NCI-H524 treated with DMSO at 0.1 percent for 48 hours (cell line): ENCODE measurements at places on chromosomes 2 and 18.

- DNase-seq = no peak
These were observed 12.3 kb downstream of the DSG2 start for GRCh38 chr18:31510319-31510718.

DNA sequence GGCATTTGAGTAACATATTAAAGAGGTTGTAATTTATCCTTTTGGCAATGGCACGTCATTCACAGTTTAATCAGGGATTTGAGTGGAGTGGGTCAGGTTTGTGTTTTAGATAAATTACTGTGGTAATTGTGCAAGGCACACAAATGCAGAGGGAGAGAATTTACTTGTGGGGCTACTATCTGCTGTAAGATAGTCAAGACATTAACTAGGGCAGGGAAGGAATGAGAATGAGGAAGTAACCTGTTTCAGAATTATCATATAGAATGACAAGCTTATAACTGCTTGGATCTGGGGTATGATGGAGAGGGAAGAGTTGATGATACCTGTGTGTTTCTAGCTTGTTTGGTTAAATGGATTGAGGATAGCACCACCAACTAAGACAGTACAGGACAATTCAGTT, 58.9 kb upstream of the ZSWIM2 start:
- no peak for DNase-seq

DNA sequence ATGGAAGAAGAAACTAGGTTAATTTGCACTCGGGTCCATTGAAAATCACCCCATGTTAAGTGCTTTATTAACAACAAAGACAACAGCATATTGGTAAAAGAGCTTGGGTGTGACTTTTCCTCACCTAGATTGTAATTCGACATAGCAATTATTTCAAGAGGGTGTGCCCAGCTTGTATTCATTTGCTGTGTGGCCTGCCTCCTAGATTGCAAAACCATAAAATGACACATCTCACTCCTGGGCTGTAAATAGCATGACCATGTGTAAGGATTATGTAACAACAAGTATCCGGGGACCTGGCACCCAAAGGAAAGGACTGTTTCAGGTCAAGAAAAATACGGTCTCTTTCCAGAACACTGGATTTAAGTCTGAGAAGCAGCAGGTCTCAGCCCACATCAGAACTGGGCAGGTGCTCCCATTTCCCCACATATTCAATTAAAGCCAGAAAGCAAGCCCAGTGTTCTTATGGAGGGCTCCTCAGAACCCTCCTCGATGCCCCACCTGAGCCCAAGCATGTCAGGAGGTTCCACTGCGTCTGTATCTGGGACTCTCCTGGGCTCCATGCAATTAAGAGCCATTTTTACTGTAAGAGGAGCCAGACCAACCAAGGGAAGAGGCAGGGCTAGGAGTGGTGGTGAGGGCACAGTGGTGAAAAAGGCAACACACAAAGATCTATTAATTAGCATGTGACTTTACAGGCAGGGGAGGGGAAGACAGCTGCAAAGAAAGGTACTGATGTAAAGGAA, 39.2 kb downstream of the MREG start:
- DNase-seq = no peak

GRCh38 chr2:222481941-222482340, 57.6 kb downstream of the SGPP2 start:
- no peak for DNase-seq

GRCh38 chr2:40455661-40456060, 3.8 kb upstream of the SLC8A1 start:
- DNase-seq = no peak

GRCh38 chr2:188475945-188476344, 184.3 kb downstream of the GULP1 start:
- DNase-seq = no peak

- no peak for DNase-seq
These were observed 93.9 kb downstream of the ACVR1 start for GRCh38 chr2:157782057-157782845.

GRCh38 chr2:231597014-231597611, 4.4 kb downstream of the TEX44 start:
- no peak for DNase-seq

DNA sequence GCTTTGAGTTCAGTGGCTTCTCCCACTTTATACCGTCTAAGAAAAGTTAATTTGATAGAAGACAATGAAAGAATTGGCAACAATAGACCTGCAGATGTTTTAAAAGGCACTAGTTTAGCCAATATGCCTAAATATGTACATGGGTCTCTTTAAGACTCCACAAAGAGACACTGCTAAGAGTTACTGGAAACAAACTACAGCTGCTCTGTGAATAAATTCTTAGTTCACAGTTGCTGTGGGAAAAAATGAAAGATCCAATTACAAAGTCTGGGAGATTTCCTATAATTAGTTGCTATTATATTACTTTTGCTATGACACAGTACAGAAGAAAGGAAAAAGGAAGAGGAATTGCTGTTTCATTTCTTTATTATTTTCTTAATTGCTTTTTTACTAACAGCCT, 34.3 kb downstream of the SCN9A start:
- DNase-seq = no peak

DNA sequence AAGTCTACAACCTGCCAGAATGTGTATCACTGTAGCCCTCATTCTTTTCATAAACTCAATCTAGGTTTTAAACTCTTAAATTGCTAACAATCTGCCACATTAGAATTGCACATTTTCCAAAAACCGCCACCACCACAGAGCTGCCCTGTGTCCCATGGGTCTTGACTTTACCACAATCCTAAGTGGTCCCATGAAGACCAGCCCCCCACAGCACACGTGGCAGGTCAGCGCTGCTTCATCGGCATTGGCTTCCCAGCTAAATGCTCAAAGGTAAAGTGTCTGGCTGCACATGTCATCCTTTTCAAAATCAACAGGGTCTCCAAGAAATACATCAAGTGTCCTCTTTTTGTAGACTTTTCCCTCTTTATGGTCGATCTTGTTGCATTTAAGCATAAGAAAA, 2.4 kb downstream of the TBC1D8 start:
- no peak for DNase-seq

DNA sequence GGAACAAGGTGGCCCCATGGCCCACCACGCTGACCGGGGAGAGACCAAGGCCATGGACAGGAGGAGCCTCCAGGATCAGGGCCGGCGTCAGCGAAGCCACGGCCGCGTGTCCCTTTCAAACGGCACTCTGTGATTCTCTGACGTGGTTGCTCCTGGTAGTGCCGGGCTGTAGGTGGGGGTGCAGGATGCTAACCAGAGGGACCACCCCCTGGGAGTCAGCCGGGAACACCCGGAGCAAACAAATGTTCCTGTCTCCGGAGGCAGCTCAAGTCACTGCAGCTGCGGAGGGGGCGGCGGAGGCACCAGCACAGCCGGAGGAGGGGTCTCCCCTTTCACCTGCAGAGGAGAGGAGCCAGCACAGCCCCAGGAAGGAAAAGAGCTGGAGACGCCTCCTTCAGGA, 750.6 kb upstream of the SALL3 start:
- no peak for DNase-seq

DNA sequence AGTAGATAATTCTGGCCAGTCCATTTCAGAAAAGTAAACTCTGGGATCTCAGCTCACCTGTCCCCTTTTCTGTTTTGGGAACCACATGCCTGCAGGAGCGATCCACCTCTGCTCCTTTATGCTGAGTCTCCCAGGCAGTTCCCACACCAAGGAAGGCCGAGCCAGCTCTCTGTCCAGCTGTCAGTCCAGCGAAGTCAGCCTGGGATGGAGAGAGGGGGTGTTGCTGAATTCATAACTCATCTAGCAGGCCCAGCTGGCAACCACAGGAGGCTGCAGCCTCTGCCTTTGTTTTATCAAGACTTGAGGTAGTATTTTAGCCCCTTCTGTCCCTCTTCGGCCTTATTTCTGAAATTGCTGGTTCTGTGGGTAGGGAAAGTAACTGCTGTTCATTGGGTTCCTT, 209.9 kb downstream of the ARL4C start:
- DNase-seq = no peak

GRCh38 chr18:43879415-43879814, 602.1 kb upstream of the SYT4 start:
- DNase-seq = peak; percentile 86

DNA sequence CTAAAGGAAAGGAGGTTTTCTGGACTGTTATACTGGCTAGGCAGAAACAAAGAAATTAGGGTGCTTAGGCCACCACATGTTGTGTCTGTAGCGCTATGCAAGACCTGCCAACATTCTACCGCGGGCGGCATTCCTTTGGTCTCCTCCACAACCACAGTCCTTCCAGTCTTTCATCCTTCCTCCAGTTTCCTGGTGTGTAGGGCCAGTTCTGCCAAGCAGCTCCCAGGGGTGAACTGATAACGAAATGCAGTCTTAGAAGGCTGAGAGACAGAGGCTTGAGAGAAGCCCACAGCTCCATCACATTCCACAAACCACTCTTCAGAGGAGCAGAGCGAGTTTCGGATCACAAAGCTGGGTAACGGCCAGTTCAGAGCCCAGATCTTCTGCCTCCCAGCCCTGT, 19.5 kb upstream of the CXXC1 start:
- DNase-seq = no peak

- no peak for DNase-seq
These were observed 67.6 kb upstream of the STAT1 start for GRCh38 chr2:191081411-191082155.

DNA sequence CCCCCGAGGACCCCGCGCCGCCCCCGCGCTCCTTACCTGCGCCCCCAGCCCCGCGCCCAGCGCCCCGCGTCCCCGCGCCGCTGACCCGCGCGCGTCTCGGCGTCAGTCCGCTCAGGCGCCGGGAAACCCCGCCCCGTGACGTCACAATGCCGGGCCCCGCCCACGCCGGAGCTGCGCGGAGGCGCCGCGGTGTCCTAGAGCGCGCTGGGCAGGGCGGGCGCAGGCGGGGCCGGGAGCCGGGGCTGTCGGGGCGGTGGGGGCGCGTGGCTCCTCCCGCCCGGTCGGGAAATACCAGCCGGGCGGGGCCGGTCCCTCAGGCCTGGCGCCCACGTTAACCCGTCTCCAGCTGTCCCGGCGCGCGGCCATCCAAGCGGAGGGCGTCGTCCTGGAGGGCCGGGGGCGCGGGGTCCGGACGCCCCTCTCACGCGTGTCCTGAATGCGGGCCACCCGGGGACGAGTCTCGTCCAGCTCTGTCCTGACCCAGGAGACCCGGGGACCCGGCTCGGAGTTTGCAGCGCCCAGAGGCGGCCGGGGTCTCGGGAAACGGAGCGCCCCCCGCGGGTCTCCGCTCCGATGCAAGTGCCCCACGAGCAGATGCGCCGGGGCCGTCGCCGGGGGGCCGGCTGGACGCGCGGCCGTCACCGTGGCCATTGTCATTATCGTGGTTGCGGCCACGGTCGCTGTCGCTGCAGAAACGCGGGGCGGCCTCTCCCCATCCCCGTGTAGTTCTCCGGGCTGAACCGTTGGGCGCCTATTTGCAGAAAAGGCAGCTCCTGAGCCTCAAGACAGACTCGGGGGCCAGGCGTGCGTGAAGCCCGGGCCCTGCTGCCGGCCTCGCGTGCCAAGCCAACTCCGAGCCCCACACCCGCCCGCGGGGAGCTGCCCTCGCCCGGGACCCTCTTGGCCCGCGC, at the start of gene SLC66A2:
Gene SLC66A2 (minus strand): TSS at position 109 of the 911 bp plus-strand sequence. CDS start 727 bp downstream, outside the sequence.
- DNase-seq = no peak

DNA sequence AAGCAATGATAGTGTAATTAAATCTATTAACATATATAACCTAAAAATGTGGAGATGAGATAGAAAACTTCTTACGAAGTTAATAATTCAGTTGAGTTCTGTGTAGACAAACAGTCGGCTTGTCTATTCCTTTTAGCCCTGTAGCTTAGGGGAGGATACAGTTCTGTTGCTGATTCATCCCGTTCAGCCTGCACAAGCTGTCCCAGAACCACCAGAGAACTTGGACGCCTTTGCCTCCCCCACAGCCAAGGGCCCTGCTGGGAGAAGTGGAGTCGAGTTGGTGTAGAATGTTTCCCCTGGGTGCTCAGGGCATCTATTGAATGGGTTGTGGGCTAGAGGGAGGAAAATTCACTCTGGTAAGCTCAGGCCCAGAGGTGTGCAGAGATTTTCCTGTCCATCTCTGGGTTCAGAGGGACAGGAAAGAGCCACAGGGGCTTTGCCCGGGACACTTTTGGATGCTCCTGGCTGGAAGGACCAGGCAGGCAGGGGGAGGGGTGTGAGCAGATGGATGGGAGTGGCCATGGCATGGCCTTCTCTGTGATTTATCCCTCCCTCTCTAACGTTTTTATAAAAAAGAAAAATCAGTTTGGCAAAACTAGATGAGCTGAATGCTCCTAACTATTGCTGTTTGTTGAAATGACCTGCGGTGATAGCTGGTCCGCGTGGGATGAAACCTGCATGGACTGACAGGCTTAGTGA, 42.8 kb upstream of the GALR1 start:
- DNase-seq = no peak

DNA sequence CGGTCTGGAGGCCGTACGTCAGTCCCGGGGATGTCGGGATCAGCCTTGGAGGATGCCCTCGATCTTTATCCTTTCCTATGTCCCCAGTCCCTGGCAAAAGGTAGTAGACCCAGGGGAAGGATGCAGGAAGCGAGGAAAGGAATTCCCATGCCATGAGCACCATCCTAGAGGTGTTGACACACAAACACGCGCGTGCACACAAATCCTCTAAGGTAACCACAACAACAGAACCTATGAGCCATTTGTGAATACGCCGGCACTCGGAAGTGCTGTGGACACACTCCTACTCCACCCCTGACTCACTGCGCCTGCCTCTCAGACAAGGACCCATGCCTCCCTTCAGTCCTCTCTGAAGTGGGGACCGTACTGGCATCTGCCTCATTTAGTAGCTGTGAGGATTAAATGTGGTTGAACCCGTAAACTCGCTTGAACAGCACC, 11.3 kb upstream of the MLPH start:
- no peak for DNase-seq

- no peak for DNase-seq
These were observed 723.7 kb downstream of the DCDC2C start for GRCh38 chr2:4427083-4427482.

GRCh38 chr2:242012956-242013764, 143.6 kb downstream of the RTP5 start:
- no peak for DNase-seq

GRCh38 chr2:200168641-200169555, 137.6 kb upstream of the SPATS2L start:
- no peak for DNase-seq

GRCh38 chr2:110836671-110837070, 104.3 kb downstream of the ACOXL start:
- no peak for DNase-seq

DNA sequence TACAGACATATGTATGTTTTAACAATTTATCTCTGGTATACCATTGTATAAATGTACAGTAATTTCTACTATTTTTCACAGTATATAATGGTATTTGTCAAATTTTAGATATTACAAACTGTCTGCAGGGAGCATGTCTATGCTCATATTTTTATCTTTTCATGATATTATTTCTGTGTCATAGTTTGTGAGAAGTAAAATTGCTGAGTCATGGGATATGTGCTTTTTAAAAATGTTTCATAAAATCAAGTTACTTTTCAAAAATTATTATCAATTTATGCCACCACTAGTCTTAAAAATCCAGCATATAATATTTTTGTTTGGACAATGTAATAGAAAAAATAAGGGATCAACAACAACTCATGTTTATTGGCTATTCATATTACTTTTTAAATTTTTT, 9.1 kb upstream of the ZNF804A start:
- no peak for DNase-seq

GRCh38 chr2:166572937-166573336, 78.9 kb upstream of the SCN7A start:
- DNase-seq = no peak
